ENCODE measurements at places on chromosomes 7 and 10.

DNA sequence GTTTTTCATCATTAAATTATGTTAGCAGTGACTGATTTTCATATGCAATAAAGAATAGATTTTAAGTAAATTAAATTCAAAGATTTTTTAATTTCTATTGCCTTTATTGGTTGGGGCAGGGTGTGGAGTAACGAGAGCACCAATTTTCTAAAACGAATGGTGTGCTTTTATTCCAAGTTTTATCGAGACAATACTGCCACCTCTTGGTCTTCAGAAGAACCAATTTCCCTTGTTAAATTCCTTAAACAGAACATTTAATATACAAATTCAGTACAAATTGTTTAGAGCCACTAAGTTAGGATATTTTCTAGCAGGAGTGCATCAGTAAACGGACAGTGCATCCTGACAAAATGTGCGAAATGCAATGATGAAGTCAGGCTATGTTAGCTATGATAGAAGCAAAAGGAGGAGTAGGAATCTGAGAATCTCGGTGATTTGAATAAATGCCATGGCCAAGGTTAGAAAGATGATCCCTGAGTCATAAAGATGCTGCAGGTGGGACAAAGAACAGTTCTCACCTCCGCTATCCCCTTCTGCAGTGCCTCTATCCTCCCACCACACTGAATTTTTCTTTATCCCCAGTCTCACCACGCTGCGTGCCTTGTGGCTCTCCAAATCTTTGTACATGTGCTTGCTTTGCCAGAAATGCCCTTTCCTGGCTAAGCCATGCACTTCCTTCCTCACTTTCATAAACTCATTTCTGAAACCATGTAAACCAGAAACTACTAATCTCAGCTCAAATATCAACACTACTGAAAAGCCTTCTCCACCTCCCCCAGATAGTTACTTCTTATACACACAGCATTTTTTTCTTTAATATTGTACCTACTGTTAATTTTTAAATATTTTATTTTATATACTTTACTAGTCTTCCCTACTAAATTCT lies 31.9 kb upstream of the AGBL3 start:
- no peak for DNase-seq

- no peak for DNase-seq
Observed at GRCh38 chr7:23490357-23491135, 20.3 kb upstream of the IGF2BP3 start.

GRCh38 chr7:129006636-129007414 lies 48.1 kb downstream of the TNPO3 start:
- no peak for DNase-seq

GRCh38 chr10:124419635-124420034 lies 912 bp upstream of the OAT start:
- no peak for DNase-seq

GRCh38 chr10:33482486-33482885 lies 148.0 kb upstream of the NRP1 start:
- no peak for DNase-seq

DNA sequence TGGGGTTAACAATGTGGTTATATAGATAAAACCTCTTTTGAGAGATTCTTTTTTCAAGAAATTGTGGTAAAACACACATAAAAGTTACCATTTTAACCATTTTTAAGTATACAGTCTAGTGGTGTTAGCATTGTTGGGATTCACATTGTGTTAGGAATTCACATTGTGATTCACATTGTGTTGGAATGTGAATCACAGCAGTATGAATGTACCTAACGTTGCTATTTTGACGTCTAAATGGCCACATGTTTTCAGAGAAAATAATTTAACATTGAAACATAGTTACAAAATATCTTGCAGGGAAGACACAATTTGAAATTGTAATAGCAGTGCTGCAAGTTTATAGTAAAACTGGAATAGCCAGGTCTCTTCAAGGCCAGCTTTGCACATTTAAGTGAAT lies 129.0 kb downstream of the BICC1 start:
- DNase-seq: no peak

GRCh38 chr7:14201353-14201752 lies 211.9 kb upstream of the ETV1 start:
- DNase-seq: no peak

DNA sequence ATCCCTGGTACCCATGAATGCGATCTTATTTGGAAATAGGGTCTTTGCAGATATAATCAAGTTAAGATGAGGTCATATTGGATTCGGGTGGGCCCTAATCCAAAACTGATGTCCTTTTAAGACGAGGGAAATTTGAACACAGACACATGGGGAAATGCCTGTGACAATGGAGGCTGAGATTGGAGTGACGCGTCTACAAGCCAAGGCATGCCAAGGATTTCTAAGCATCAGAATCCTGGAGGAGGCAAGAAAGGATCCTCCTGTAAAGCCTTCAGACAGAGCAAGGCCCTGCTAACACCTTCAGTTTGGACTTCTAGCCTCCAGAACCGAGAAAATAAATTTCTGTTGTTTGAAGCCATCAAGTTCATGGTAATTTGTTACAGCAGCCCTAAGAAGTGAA lies 18.5 kb downstream of the PARP12 start:
- no peak for DNase-seq

- DNase-seq: no peak
Observed at GRCh38 chr7:144384555-144385245, 18.8 kb downstream of the NOBOX start.

GRCh38 chr7:11557627-11558026 lies 274.4 kb downstream of the THSD7A start:
- no peak for DNase-seq

DNA sequence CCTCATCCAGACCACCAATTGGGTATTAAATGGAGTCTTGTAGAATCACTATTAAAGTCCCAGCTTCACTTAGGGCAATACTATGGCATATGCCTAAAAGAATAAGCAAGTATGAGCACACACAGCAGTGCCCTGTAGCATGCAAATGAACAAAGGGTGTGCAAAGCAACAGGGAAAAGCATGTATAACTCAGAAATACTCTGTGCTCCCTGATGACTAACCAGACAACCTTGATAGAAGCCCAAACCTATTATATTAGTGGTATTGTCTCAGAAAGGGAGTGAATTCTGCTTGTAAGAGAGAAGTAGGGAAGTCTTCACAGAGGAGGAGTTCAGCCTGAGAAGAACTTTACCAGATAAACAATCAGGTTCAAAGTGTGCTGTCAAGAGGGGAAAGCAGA lies 131.2 kb downstream of the DGKI start:
- no peak for DNase-seq

- no peak for DNase-seq
Observed at GRCh38 chr7:16846601-16847165, 35.1 kb downstream of the AGR3 start.

GRCh38 chr10:133616371-133617130 lies 10.0 kb downstream of the FRG2B start:
- DNase-seq: no peak

DNA sequence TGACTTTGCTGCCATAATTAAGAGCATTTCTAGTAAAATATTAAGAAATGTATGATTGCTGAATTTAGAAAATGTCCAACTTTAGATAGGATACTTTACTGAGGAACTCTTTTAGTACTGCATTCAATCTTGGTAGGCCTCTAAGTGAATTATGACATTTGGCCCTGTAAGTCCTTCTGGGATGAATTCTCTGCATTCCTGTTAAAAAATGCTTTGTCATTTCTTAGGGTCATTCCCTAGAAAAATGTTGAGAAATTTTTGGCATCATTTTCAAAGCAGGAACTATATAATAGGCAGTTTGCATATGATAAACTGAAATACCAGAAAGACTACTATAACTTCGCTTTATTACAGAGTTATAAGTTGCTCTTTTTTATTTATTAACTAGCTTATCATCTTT lies 69.3 kb upstream of the PRR15 start:
- DNase-seq: no peak

- no peak for DNase-seq
Observed at GRCh38 chr7:35251606-35252310, 2.1 kb downstream of the TBX20 start.

GRCh38 chr7:131021902-131022301 lies 287.9 kb upstream of the KLF14 start:
- no peak for DNase-seq

DNA sequence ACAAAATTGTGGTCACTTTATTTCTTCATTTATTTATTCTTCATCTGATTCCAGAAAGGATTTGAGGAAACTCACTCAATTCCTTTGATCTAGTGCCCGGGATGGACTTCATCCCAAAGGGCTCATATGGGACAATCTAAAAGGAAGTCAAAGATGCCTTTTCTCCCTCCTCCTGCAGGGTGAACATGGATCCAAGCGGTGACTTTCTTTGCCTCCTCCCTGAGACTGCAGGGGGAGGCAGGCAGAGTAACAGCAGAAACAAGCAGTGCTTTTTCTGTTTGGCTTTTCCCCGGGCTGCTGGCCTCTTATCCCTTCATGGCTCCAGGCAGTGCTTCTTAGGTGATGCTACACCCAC lies 10.0 kb upstream of the DNMBP start:
- DNase-seq: no peak

- no peak for DNase-seq
Observed at GRCh38 chr10:19245889-19246752, 197.5 kb downstream of the MALRD1 start.

GRCh38 chr10:99993701-99994689 lies 15.8 kb downstream of the DNMBP start:
- no peak for DNase-seq

DNA sequence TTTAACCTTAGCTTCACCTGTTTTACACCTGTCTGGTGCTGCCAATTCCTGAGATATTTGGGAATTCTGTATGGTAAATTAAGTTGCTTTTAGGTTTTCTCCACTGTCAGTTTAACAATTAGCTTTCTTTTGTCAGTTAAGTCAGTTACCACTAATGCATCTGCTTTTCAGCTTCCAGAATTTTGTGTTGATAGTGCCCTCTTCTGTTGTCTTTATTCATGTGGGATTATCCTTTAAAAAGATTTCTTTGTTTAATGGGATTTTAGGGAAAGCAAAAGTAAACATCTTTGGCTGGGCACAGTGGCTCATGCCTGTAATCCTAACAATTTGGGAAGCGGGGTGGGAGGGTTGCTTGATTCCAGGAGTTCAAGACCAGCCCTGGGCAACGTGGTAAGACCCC lies 8.1 kb downstream of the TFAM start:
- no peak for DNase-seq

GRCh38 chr7:92766461-92767003 lies 69.8 kb downstream of the CDK6 start:
- no peak for DNase-seq

DNA sequence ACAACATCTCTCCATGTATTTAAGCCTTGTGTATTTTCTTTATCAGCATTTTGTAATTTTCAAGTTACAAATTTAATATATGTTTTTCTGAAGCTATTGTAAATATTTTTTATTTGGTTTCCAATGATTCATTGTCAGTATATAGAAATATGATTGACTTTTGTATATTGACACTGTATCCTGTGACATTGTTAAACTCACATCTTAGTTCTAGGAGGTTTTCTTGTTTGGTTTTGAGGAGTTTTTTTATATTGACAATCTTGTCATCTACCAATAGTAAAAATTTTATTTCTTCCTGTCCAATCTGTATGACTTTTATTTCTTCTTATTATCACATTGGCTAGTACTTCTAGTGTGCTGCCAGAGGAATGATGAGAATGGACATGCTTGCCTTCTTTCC lies 393.7 kb downstream of the GPAM start:
- no peak for DNase-seq

- DNase-seq: no peak
Observed at GRCh38 chr7:74272305-74273038, 16.7 kb upstream of the CLIP2 start.

DNA sequence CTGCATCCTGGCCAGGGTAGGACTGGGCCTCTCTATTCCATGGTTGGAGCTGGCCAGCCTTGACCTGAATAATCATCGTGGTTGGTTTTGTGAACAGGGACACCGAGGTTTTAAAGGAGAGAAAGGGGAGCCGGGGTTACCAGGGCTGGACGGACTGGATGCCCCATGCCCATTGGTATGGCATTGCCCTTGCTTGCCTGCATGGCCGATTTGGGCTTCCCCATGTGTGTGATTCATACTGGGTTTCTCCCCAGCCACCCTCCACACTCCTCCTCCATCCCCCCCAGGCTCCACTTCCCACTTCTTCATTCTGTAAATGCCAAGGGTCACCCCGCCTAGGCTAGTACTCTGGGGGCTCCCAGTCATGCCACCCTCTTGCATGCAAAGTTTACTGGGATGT lies 98.8 kb upstream of the MACROH2A2 start:
- no peak for DNase-seq

DNA sequence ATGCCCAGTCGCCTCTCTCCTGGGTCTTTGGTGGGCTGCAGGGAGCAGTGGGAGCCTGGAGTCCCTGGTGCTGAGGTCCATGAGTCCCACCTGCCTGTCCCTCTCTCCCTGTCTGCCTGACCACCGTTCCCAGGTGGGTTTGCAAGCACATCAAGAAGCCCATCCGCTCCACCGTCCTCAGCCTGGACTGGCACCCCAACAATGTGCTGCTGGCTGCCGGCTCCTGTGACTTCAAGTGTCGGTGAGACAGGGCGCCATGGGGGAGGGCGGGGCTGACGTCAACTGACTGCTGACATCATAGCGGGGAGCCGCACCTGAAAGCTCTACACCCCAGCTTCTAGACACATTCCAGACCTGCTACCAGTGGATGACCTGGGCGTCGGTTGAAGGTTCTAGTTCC lies 15.2 kb downstream of the ARPC1B start:
- DNase-seq: no peak

DNA sequence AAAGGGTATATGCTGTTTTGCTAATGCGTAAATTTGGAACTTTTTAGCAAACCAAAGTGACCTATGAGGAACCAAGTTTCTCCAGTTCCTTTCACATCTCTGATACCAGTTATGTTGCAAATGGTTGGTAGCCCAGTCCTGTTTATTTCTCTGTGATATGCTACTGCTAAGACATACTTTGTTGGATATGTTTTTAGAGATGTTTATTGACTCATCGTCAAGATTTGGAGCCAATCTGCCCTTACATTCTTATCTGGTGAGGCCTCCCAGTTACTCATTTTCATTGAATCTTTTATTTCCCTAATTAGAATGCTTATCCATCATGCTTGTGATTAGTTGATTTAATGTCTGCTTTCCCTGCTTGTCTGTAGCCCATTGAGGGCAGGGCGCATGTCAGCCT lies 58.9 kb downstream of the LRGUK start:
- no peak for DNase-seq

GRCh38 chr10:78860260-78860914 lies 208.4 kb upstream of the ZMIZ1 start:
- no peak for DNase-seq

- no peak for DNase-seq
Observed at GRCh38 chr7:137986252-137987017, 15.5 kb downstream of the CREB3L2 start.

DNA sequence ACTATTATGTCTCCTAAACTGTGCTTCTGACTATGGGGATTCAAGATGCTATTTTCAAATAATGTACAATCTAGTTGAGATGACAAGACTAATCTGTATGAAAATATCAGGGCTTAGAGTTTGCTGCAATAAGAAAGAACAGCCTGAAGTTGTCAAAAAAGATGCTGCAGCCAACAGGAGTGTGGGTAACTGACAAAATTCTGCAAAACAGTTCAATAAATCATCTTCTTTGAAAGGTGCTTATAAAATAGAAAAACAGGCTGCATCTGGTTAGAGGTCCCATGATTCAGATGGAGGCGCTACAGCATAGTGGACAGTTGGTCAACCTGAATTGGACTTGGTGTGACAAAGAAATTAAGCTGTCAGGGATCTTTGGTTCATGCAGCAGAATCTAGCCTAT lies 511.0 kb downstream of the XPNPEP1 start:
- DNase-seq: no peak
